ENCODE measurements at places on chromosomes 4 and X. TPM values are rescaled to one million over a fixed set of nuclear protein-coding genes. Genes with fewer than 3 reads are reported as not detected.

The ZXDA gene
- total RNA-seq = 4.7 TPM

DNA sequence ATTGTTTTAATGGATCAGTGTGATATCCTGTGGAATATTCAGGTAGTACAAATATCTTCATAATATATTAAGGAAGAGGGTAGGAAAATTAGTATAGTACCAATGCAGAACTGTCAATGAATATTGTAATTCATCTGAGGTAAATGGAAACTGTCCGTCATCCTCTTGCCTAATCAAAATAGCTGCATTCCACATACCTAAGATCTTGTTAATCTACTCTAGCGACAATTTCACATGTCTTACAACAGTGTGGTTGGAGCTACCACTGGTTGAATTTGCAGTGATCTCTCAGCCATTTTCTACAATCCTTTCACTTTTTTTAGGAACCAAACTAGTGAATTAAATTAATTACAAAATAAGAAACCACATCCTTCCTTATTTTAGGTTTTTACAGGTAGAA lies 117.5 kb downstream of the PCDH18 start:
- DNase-seq = no peak

DNA sequence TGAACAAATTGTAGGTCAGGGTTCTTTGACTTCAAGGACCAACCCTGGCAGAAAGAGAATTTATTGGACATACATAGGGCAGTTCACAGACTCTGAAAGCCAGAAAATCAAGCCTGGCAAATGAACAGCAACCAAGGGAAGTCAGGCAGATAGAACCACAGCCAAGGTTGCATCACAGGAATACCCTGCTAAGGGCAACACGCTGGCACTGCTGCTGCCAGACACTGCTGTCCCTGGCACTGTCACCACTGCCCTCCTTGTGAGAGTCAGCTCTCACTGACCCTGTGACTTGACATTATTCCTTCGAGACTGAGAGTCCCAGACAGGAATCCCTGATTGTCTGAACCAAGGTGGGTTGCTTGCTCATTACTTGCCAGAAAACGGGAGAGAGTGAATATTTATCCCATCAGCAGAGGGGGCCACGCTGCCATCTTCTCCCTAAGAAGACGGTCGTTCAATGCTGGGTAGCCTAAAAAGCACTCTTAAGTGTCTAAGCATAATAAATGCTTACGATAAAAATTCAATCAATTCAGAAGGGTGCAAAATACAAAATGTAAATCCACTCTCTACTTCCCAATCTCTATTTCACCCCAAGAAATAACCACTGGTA lies 23.2 kb upstream of the PTTG2 start:
- no peak for DNase-seq

DNA sequence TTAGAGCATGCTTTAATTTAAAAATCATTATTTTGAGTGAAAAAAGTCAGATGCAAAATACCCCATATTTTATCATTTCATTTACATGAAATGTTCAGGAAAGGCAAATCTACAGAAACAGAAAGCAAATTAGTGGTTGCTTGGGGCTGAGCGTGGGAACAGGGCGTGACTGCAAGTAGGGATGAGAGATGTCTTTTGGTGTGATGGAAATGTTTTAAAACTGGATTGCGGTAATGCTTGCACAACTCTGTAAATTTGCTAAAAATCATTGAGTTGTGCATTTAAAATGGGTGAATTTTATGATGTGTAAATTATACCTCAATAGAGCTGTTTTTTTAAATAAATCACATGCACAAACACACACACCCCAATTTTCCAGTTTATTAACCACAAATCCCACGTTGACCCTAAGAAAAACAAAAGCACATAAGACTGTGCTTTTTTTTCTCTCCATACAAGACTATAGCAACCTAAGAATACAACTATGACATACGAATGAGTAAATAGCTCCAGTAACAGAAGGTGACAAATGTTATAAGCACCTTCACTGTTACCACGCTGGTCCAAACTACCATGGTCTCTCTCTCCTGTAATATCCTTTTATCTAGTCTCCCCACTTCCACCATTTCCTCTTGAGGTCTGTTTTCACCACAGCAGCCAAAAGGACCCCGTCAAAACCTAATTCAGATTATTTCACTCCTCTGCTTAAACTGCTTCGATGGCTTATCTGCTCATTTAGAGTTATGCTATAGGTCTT lies 37.2 kb downstream of the FRMD7 start:
- no peak for DNase-seq

The SRPK3 gene
- total RNA-seq = 0.08 TPM

- DNase-seq = no peak
Measured at GRCh38 chrX:135541351-135541750, 20.9 kb downstream of the INTS6L start.

DNA sequence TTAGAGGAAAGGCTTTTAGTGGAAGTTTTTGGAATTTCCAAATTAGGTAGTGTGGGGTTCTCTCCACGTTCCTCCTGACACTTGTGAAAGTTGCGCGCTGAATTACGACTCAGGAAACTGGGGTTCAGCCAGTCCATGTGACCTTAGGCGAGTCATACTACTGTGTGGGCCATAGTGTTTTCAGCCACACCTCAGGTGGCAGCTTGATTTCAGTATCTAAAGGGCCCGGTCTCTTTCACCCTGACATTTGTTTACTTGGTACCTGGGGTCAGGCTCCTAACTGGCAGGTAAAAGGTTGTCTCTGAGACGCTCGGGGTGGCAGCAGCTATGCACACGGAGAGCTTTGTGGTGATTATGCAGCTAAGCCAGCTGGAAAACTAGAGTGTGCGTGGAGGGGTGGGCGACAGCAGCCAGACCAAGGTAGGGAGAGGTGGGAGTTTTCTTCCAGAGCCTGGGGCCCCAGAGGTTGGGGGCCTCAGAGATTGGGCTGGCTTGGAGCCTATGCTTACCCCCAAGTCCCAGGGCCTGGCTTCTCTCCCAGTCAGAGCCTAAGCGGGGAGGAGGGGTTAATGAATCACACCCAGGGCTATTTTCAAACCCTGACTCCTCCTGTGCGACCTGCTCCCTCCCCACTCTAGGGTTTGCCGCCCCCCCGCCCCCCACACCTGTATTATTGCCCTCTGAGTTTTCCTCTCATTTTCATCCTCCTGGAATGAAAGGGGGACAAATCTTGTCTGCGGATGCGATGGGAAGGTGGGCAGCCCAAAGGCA lies 47.2 kb downstream of the STARD8 start:
- no peak for DNase-seq

The VSIG4 gene
- total RNA-seq = 0.54 TPM

DNA sequence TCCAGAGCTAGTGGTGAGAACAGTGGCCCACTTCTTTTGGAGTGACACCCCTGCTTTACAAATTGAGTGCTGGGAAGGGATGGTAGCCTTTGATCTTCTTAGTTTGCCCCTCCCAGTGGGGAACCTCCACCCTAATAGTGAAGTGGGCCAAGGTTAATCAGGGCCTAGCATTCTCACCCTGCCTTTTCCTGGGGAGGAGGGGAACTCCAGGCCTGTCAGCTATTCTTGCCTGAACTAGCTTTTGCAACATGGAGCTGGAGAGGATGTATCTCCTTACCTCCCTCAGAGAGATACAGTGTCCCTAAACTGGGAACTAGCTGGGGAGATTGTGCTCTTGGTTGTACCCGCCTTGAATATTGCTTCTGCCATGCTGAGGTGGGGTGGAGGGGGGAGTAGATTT lies 20.6 kb downstream of the PHKA1 start:
- no peak for DNase-seq

DNA sequence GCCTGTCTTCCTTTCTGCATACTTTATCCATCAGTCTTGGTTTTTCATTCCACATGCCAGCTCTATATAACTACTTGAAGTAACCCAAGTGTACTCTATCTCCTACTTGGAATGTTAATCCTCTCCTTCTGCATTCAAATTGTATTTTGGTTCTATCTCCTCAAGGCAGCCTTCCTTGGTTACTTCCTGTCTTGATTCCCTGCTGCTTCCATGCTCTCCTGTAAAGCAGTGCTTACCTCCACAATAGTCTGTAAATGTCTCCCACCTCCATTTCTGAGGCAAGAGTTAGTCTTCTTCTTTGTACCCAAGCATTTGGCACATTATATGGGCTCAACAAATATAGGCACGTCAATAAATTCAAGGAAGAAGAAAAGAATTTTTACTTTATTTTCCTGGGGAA lies 298.4 kb downstream of the ARHGAP24 start:
- DNase-seq = no peak

The SRD5A3 gene
- 14.3 TPM for total RNA-seq

The HTT gene
- total RNA-seq = 72.6 TPM
